Omental fat pad (tissue), 4 donors: ENCODE measurements at places on chromosomes 1 and 21.

DNA sequence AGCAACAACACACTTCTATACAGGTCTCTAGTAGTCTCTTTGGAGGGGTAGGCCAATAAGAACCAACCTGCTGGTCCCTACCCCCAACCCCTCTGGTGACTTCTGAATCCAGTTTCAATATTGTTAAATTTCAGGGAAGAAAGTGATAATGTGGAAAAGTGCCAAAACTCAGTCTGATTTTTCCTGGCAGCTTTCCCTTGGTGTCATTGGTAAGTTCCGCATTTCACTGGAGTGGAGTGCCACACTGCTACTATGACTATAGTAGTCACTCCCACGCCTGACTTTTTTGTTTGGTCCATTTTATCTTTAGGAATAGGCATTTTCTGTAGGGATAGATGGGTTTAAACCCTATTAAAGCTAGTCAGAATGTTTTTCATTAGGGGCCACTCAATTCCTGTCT, 5.7 kb upstream of the ARID1A start:
- DNase-seq: no peak

GRCh38 chr1:53617851-53618499, 121.0 kb downstream of the GLIS1 start:
- DNase-seq: no peak

DNA sequence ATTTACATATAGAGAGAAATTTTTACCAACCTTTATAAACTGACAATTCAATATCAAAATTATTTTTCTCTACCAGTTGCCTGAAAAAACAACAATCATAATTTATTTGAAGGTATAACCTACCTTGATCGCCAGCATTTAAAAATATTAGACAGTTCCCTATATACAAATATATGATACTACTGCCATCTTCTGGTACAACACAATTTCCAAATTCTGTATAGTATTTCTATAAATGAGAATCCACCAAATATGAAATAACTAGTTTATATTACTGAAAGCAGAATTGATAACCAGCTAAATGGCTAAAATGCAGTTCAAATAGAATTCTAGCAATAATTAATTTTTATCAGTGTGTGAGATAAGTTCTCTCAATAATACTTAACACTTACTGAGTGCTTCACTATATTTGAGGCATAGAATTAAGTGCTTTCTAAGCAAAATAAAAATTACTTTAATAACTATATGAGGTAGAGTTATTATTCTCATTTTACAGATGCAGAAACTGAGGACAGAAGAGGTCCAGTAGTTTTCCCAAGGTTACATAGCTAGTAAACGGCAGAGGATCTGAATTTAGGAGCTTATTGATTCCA, 75.6 kb downstream of the PIGK start:
- DNase-seq: no peak

- DNase-seq: no peak
Observed at GRCh38 chr1:39295901-39296300, 91.4 kb downstream of the MACF1 start.

DNA sequence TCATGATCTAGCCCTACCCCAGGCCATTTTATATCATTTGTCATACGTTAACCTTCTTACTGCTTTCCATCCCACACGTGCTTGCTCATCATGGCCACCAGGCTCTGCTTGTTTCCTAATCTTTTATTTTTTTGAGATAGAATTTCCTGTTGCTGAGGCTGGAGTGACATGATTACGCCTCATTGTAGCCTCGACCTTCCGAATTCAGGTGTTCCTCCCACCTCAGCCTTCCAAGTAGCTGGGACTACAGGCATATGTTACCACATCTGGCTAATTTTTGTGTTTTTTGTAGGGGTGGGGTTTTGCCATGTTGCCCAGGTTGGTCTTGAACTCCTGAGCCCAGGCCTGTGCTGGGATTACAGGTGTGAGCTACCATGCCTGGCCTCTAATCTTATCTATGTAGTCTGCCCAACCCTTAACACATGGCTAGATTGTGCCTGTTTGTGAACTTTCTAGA, 3.3 kb downstream of the UAP1 start:
- DNase-seq: no peak

DNA sequence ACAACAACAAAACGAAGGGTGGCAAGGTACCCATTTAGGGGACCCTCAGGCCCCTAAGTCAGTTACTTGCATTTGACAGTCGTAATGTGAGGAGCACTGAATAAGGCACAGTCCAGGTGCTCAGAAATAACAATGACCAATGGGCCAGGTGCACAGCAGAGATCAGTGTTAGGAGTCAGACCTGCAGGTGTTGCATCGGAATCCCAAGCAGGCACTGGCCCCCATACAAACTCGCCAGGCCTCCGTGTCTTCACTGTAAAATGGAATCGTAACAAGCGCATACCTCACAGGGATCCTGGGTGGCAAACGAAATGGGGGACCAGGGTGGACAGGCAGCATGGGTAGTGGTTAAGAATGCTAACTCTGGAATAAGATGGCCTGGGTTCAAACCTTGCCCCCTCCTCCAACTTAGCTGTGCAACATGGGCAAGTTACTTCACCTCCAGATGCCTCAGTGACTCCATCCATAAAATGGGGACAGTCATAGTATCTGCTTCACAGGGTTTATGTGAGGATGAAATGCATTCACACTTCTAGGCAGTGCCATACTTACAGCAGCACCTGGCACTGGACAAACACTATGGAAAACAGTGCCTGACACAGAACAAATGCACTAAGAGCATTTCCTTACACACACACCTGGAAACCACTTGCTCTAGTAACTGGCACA, 20.2 kb downstream of the RCAN1 start:
- DNase-seq: no peak

GRCh38 chr1:230176871-230177411, 109.9 kb downstream of the GALNT2 start:
- no peak for DNase-seq

- DNase-seq: no peak
Observed at GRCh38 chr1:38958967-38959366, 17.3 kb upstream of the RHBDL2 start.

DNA sequence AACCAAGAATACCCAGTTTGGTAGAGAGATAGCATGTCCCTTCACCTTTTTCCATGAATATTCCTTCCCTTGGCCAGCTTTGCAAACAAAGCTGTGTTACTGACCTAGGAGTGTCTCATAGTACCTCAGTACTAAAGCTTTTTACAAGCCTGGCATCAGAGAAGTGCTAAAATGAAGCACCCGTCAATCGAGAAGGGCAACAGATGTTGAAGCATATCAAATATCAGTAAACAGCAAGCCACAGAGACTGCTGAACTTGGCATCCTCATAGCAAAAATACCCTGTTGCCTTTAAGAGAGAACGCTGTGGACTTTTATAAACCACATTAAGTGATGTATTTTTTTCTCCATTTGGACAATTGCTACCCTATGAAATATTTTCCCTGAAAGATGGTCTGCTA, 128.6 kb upstream of the HOOK1 start:
- no peak for DNase-seq

DNA sequence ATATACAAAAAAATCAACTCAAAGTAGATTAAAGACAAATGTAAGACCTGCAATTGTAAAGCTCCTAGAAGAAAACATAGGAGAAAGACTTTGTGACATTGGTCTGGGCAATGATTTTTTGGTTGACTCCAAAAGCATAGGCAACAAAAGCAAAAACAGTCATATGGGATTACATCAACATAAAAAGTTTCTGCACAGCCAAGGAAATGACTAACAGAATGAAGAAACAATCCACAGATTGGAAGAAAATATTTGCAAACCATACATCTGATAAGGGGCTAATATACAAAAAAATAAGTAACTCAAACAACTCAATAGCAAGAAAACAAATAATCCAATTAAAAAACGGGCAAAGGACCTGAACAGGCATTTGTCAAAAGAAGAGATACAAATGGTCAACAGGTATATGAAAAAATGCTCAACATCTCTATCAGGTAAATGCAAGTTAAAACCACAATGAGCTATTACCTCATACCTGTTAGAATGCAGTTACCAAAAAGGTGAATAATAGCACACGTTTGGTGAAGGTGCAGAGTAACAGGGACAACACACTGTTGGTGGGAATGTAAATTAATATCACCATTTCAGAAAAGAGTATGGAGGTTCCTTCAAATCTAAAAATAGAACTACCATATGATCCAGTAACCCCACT, 173.7 kb upstream of the COA6 start:
- DNase-seq: no peak

GRCh38 chr1:189859385-189859977, 618.2 kb downstream of the BRINP3 start:
- no peak for DNase-seq

DNA sequence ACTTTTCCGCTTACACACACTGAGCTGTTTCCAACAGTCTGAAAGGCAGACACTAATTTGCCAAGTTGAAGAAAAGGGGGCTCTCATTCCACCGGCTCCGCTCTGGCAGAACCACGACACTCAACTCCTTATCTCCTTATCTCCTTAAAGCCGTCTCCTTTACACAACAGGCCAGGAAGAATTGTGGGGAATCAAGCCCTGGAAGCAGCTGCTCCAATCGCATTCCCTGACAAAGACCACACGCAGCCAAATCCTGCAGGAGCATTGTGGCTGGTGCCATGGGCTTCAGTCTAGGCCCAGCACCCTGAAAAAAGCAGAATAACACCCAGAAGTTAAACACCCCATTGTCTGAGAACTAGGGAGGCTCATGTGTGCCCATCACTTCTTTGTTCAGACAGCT, 24.1 kb downstream of the SUSD4 start:
- no peak for DNase-seq

- DNase-seq: no peak
Observed at GRCh38 chr1:212328248-212328647, 43.0 kb downstream of the PPP2R5A start.

DNA sequence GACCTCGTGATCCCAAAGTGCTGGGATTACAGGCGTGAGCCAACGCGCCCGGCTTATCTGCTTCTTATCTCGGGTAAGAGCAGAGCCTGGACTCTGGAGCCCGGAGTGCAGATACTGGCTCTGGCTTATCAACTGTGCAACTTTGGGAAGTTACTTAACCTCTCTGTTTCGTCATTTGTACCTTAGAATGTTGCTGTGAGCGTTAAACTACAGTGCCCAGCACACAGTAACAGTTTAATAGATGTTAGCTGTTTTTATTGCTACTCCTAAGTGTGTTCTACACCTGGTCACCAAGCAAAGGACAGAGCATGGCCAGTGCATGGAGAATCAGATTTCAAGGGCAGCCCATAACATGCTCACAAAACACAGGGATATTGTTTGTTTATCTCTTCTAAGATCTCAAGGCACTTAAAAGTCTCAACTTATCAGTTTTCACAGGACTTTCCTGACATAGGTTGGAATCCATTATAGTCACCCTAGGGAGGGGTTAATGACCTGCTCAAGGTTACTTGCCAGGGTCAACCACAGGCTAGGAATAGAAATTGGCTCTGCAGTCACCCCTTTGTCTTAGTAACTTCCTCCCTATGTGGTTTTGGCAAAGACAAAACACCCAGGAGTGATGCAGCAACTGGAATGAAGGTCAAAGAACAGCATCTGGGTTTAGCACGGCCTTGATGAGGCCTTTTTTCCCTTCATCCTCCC, 22.5 kb upstream of the SRP9 start:
- no peak for DNase-seq
